ENCODE measurements at places on chromosomes 4 and X.

DNA sequence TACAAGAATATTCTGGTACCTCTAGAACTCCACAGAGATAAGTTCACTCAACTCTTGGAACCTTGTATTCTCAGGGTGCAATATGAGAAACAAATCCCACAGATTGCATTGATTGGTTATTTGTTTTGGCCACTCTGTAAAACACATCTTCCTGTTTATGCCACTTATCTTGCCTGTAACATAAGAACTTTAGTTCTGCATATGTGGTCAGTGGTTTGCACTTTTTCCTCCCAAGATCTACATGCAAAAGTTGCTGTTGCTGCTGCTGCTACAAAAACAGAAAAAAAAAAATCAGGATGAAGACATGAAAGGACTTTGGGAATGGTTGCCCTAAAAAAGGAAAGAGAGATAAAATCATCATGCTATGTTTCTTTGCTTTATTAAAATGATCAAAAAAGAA is 9.6 kb downstream of the ODAPH start:
- no peak for DNase-seq

GRCh38 chr4:26028793-26029567 is 115.0 kb downstream of the SMIM20 start:
- DNase-seq, result peak; percentile 49

GRCh38 chr4:37953620-37954293 is 6.4 kb upstream of the PTTG2 start:
- DNase-seq, result no peak

DNA sequence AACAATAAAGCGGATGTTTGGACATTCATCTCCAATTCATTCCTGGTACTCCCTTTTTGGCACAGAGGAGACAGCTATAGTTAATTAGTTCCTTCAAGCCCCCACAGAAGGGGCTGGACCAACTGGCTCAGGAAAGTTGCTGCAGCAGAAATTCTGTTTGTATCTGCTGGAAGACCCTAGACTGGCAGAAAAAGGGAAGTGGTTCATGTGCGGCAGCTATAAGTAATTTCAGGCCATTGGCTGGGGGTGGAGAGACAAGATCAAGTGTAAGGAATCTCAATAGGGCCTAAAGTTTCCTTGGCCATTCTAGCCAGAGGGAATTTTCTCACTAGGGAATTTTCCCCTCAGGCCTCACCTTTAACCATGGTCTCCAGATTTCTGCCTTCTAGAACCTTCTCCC is 89.9 kb upstream of the DHX15 start:
- no peak for DNase-seq

DNA sequence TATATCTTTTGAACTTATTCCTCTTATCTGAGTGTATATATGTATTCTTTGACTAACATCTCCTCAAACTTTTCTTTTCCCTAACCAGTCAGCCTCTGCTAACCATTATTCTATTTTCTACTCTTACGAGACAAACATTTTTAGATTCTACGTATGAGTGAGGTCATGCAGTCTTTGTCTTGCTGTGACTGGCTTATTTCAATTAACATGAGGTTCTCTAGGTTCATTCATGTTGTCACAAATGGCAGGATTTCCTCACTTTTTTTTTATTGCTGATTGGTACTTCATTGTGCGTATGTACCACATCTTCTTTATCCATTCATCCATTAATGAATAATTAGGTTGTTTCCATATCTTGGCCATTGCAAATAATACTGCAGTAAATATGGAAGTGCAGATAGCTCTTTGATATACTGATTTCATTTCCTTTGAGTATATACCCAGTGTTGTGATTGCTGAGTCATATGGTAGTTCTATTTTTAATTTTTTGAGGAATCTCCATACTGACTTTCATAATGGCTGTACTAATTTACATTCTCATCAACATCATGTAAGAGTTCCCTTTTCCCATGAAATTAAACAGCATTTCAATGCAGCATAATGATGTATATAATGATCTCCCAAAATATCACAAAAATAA is 80.1 kb downstream of the HS3ST1 start:
- no peak for DNase-seq

Measured in activated T-helper 1 cell treated with anti-CD3 and anti-CD28 coated beads, Interleukin-2, amount 50 U/mL, for 16 hours (primary cell).